ENCODE measurements at places on chromosomes 3 and 15. TPM values are rescaled to one million over a fixed set of nuclear protein-coding genes. Genes with fewer than 3 reads are reported as not detected.

GRCh38 chr3:53081318-53081717 is 35.4 kb upstream of the SFMBT1 start:
- DNase-seq = no peak
- H3K4me1 ChIP-seq = no peaks in the 10 kb centered on the region
- no peak overlapping the region for H3K27ac ChIP-seq
- H3K27me3 ChIP-seq = no peaks in the 10 kb centered on the region

DNA sequence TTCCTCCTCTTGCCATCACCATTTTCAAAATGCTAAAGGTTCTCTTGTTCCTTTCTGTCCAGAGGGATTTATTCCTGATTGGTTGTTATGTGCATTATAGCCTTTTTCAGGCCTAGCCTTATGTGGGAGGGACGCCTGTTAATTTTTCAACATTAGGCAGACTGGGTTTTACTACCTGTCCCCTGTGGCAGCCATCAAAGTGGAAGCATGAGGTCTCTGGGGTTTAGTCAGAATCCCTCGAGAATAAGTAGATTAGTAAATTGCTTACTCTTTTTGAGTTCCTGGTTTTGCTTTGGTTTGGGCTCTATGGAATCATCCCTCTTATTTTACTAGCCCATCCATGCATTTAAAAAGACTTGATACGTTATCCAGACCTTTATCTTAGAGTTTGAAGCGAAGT is 32.4 kb downstream of the PAK2 start:
- no peaks in the 10 kb centered on the region for H3K36me3 ChIP-seq
- no peaks in the 10 kb centered on the region for H3K27me3 ChIP-seq
- H3K27ac ChIP-seq = no peak overlapping the region
- no peaks in the 10 kb centered on the region for H3K4me1 ChIP-seq
- DNase-seq = no peak
- no peak overlapping the region for H3K4me3 ChIP-seq

DNA sequence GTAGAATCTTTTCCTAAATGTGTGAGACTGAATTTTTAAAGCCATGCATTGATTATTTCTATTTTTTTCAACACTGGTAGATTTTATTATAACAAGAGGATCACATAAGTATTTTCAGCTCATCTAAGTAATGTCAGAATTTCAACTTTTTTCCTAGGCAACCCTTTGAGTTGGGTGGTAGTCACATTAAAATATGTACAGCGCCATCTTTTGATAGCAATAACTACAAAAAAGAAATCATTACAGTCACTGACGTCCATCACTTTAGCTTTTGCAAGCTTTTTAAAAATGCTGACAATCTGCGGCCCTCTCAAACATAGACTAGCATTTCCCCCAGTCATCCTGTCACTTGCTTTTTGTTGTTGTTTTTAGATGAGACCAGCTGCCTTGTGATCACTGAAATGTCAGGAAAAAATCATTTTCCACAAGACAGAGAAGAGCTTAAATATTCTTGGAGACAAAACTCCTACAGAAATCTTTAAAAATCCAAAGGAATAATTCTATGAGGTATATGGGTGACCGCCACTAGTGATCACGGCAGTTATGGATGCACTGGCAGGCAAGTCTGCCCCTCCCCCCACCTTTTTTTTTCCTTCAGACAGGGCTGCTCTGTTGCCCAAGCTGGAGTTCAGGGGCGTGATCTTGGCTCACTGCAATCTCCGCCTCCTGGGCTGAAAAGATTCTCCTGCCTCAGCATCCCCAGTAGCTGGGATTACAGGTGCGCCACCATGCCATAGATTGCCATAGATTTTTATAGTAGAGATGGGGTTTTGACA is 384.0 kb upstream of the KCNMB2 start:
- no peak overlapping the region for H3K27ac ChIP-seq
- no peak for DNase-seq
- H3K36me3 ChIP-seq = no peaks in the 10 kb centered on the region
- no peaks in the 10 kb centered on the region for H3K27me3 ChIP-seq

GRCh38 chr3:191135175-191135574 is 63.9 kb upstream of the OSTN start:
- no peaks in the 10 kb centered on the region for H3K36me3 ChIP-seq
- no peaks in the 10 kb centered on the region for H3K27me3 ChIP-seq
- H3K27ac ChIP-seq = no peak overlapping the region
- H3K4me3 ChIP-seq = no peak overlapping the region

DNA sequence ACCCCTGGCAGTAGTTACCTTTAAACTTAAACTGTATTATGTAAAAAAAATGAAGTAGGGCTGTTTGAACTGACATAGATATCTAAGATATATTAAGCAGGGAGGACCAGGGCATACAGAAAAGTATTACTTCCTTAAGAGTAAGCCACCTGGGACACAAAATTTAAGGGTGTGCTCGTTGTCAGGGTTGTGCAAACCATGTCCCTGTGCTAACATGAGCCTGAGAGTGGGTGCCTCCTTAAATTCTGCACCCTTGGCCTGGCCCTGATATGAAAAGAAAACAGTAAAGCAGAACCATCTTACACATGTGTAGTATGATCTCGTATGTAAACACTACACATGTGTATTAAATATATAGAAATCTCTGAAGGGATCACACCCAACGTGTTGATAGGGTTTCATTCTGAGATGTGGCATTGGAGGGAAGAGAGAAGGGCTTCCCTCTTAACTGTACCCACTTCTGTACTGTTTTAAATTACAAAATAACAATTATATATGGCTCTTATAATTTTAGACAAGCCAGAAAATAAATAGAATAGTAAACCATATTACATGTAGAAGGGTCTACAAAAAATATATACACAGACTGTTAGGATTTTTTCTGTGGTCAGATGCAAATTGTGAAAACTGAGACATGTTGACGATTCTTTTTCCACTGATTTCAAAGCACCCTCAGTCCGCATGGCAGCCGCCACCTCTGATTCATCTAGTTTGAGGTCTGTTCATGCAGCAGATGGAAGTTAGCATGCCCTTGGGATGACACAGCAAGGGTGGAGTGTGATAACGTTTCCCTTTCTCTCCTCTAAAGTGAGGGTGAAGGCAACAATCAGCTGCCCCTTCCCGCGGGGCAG is 400.8 kb upstream of the PROK2 start:
- H3K27ac ChIP-seq = no peak overlapping the region
- H3K36me3 ChIP-seq = no peaks in the 10 kb centered on the region
- H3K4me1 ChIP-seq = no peaks in the 10 kb centered on the region
- no peak for DNase-seq
- no peaks in the 10 kb centered on the region for H3K27me3 ChIP-seq
- H3K4me3 ChIP-seq = no peak overlapping the region

DNA sequence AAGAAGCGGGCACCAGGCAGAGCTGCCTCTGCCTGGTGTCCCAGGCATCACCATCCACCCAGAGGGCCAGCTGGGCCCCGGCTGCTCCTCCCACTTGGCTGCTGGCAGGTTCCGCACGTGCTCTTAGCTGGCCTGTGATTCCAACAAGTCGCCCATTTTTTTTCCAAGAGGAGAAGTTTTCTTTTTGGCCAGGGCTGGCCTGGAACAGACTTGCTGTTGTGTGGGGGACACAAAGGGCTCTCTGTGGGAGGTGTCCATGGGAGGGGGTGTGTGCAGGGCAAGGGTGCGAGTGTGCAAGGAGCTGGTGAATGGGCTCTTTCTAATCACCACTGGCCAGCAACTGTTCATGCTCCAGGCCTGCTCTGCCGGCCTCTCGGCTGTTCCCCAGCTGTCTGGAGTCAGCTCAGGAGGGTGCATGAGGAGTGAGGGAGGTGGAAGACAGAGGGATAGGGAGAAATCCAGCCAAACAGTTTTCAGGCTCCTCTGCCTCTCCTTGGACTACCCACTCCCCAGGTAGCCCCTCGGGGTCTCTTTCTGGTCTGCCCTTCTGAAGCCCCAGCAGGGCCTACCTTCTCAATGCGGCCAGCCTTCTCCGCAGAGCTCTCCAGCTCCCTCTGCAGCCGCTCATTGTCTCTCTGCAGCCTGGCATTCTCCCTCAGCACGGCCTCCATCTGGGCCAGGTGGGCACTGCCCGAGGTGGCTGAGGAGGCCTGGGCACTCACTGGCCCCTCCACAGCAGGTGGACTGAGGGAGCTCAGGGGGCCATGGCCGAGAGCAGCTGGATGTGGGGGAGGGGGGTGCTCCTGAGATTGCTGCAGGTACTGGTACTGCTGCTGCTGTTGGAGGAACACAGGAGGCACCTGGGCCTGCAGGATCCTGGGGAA is 7.1 kb downstream of the AMOTL2 start:
- peak; percentile 22 for DNase-seq
- no peaks in the 10 kb centered on the region for H3K27me3 ChIP-seq
- no peak overlapping the region for H3K4me3 ChIP-seq
- peaks cover 21% of the 10 kb centered on the region for H3K4me1 ChIP-seq
- peaks cover 2% of the 10 kb centered on the region for H3K36me3 ChIP-seq
- no peak overlapping the region for H3K27ac ChIP-seq

The SEMA3G gene
- 2.6 TPM for total RNA-seq

The LRTM1 gene
- total RNA-seq = not detected

The CGNL1 gene
- total RNA-seq = 3.9 TPM

All from colonic mucosa (tissue), 4 donors.